ENCODE measurements at places on chromosomes 4 and X. TPM values are rescaled to one million over a fixed set of nuclear protein-coding genes. Genes with fewer than 3 reads are reported as not detected.

The POF1B gene
- not detected for total RNA-seq

The ARHGAP6 gene
- total RNA-seq: 3.8 TPM

The SLITRK2 gene
- total RNA-seq: not detected

The VEGFD gene
- not detected for total RNA-seq

The PFKFB1 gene
- 0.03 TPM for total RNA-seq

The HS3ST1 gene
- 0.65 TPM for total RNA-seq

The FAM53A gene
- 0.72 TPM for total RNA-seq

Measured in smooth muscle cell of the pulmonary artery (primary cell).